Stimulated activated CD4-positive, alpha-beta T cell treated with anti-CD3 and anti-CD28 coated beads, Interleukin-1b, Interleukin-23, amount 100 ng/mL, for 48 hours (primary cell): ENCODE measurements at places on chromosomes 11 and 22.

GRCh38 chr22:26474682-26475081 is 8.9 kb downstream of the HPS4 start:
- DNase-seq: no peak

DNA sequence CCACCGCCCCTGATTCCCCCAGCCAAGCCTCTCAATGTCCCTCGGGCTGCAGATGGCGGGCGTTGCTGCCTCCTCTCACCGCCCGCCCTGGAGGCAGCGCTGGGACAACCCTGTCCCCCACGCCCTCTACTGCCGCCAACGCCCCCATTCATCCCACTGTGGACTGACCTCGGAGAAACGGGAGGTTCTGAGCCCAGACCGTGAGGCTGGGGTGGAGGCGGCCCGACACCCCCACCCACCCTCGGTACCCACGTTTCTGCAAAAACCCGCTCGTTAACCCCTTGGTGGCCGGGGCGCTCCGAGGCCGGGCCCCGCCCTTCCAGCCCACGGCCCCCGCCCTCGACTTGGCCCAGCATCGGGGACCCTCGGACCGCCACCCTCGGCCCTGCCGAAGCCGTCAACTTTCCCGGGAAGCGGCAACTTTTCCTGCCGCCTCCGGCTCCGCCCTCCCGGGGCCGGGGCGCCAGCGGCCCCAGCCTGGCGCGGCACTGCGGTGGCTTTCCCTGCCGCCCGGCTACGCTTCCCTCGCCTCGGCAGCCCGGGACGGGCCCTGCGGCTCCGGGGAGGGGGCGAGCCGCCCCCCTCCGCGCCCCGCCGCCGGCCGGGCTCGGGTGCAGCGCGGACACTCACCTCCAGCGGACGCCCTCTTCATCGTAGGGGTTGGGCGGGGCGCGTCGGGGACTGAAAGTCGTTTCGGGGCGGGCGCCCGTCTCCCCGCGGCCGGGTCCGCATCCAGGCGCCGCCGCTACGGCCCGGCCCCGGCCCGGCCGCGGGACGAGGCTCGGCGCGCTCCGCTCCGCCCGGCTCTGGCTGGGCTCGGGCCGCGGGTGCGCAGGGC is 458 bp downstream of the RTN4R start:
- no peak for DNase-seq

- DNase-seq: peak; percentile 80
Measured at GRCh38 chr22:19730655-19731360, 7.5 kb downstream of the GP1BB start.

GRCh38 chr11:62497132-62497801 is 49.3 kb downstream of the AHNAK start:
- DNase-seq: peak; percentile 5

DNA sequence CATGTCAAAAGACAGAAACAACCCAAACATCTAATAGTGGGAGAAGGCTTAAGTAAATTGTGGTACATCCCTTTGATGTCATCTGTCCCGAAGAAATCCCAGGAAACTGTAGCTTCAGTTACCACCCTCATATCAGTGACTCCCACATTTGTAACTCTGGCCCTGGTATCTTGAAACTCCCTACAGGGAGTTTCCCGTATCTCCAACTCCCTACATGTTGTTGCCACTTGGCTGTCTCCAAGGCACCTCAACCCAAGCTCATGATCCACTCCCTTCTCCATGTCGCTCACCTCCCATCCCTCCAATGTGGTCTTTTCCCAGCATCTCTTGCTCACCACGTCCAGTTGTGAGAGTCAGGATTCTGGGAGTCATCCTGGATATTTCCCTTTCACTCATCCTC is 68.1 kb downstream of the CACNG2 start:
- no peak for DNase-seq

DNA sequence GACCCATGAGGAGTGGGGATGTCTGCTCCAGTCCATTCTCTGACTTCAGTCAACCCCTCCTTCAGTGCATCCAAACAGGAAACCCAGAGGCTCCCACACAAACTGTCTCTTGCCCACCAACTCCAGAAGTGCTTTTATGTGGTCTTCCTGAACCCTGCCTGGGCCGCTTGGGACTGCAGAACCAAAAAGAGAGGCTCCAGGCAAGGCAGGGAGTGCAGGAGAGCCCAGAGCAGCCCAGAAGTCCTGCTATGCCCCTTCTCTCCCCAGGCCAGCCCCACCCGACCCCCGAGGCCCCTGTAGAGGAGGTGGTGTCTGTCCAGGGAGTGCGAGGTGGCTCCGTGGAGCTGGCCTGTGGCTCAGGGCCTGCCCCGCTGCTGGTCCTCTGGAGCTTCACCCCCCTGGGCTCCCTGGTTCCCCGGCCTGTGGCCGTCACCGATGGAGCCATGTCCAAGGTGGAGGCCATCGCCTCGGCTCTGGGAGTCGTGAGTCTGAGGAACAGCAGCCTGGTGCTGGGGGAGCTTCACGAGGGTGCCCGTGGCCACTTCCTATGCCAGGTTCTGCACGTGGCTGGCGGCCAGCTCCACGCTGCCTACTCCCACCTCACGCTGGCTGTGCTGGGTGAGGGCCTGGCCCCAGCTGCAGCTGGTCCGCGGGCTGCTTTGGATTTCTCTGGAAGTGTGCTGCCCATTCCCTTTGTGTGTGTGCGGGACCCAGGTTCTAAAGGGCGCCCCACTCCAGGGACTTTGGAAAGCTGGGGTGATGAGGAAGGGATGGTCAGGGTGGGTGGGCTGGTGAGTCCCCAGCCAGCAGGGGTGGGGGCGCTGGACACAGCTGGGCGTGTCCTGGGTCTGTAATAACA is 1.8 kb downstream of the VSIG10L2 start:
- DNase-seq: no peak

GRCh38 chr11:94866231-94866822 is 98.2 kb downstream of the AMOTL1 start:
- no peak for DNase-seq

DNA sequence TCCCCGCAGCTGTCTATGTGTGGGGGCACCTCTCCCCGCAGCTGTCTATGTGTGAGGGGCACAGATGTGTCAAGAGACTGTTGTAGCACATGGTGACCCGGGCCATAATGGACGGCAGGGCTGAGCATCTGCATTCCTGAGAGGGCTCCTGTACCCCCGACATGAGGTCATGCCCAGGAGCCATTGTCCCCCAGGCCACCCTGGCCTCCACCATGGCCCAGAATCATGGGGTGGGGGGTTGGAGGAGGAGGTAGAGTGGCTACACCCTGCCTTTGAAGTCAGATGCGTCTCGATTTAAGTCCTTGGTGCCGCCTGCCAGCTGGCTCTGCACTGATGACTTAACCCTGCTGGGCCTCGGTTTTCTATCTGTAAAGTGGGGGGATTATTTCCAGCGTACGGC is 49.1 kb downstream of the ARHGAP8 start:
- no peak for DNase-seq

DNA sequence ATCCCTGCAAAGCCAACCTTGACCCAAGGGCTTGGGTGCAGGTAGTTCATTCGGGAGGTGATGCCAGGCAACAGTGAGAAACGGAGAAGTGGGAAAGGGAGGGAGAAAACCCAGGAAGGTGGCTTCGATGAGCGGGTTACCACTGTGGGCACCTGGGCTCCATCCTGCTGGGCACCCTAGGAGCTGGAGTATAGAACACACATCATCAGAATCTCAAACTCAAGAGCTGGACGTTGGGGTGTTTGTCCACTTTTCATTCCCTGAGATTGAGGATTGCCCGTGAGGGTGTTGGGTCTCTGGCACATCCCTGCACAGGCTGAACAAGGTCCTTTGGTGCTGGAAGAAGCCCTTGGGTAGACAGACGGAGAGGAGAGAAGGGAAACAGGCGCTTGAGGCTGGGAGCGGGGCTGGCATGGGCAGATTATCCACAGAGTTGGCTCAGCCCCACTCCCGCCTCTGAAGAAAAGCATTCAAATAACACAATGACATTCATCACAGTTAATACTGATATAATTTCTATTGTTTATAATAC is 70.4 kb downstream of the LRRC32 start:
- DNase-seq: no peak

- DNase-seq: no peak
Measured at GRCh38 chr11:82765466-82766034, 31.9 kb upstream of the FAM181B start.

DNA sequence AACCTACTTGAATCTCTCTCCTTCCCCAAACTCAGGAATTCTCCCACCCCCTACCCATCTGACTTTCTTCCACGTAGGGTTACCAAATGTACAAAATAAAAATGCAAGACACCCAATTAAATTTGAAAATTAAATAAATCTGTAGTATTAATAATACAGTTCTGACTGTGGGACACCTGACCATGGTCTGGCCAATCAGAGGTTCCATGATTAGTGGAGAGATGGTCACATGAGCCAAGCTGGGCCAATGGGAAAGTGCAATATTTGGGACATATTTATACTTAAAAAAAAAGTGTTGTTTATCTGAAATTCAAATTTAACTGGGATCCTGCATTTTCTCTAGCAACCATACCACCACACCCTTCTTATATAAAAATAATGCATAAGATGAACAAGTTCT is 29.8 kb upstream of the ASPHD2 start:
- DNase-seq: no peak

DNA sequence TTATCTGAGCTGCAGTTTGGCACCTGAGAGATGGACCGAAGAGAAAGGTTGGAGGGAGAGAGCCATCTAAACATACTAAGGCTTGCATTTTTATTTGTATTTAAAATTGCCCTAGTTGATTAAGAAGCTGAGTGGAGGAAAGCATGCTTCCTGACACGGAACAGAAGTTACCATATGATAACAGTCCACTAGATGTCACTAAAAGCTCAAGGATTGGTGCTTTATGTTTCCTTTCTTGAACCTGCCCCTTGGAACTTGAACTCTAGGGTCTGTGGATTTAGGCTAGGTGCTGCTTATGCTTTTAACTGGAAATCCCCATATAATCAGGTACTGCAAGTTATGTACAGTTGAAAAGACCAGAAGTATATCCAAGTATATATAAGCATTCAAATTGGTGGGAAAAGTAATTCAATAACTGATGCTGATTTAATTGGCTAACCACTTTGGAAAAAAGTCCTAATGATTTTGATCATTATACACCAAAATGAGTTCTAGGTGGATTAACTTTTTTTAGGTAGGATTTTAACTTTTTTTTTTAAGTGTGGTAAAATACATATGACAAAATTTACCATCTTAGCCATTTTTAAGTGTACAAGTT is 9.5 kb downstream of the RBMXL2 start:
- no peak for DNase-seq

DNA sequence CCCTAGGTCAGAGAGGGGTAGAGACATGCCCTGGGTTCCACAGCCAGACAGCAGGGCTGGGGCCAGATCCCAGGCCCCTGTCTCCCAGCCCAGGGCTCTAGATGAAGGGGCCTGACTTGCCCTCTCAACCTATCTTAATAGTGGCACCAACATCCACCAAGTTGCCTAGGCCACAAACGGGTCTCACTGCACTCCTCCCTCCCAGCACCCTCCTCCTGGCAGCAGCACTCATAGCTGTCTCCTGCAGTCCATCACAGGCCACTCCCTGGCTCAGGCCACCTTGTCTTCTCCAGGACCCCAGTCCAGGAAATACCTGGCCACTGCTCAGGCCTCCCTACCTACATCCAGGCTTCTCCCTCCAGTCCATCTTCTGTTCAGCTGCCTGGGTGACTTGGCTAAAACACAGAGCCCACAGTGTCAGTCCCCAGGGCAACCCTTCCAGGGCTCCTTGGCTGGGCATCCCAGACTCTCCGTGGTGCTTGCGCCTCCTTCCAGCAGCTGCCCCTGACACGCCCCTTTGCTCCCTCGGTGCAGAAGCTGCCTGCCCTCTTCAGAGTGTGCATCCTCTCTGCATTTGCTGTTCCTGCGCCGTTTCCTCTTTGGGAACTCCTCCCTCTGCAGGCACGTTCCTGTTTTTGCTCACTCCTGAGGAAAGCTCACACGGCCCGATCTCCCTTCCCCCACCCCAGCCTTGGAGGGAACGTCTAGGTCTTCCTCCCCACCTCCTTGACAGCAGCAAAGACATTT is 40.5 kb downstream of the LRRC32 start:
- no peak for DNase-seq

DNA sequence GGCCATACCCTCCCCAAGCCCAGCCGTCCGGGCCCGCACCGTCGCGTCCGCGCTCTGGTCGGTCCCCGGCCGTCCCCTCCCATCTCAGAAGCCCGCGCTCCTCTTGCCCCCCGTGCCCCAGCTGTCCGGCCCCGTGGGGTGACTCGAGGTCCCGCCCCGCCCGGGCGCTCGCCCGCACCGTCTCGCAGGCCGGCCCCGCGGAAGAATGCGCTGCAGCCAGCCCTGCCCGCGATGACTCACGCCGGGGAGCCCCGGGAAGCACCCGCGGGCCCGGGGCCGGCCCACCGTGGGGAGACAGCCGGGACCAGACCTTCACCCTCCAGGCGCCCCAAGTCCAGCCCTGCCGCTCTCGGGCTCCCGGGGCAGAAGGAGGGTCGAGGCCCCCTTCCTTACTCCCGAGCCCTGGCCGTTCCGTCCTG is 320 bp upstream of the PHLDA2 start:
- peak; percentile 45 for DNase-seq

DNA sequence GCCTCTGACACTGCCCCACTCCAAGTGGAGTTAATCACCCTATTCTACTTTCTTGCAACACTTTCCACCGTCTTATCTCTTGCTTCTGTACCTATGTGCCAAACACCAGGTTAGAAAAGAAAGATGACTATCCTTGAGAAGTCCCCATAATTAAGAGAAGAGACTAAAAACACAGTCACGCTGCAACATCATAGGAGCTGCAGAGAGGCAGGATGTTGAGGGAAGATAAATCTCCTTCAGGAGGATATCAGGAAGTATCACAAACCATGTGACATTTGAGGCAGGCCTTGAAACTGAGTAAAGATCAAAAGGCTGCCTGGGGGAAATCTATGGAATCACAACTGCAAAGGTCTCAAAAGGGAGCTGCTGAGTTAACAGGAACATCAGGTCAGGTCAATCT is 24.8 kb downstream of the GAB2 start:
- DNase-seq: no peak

DNA sequence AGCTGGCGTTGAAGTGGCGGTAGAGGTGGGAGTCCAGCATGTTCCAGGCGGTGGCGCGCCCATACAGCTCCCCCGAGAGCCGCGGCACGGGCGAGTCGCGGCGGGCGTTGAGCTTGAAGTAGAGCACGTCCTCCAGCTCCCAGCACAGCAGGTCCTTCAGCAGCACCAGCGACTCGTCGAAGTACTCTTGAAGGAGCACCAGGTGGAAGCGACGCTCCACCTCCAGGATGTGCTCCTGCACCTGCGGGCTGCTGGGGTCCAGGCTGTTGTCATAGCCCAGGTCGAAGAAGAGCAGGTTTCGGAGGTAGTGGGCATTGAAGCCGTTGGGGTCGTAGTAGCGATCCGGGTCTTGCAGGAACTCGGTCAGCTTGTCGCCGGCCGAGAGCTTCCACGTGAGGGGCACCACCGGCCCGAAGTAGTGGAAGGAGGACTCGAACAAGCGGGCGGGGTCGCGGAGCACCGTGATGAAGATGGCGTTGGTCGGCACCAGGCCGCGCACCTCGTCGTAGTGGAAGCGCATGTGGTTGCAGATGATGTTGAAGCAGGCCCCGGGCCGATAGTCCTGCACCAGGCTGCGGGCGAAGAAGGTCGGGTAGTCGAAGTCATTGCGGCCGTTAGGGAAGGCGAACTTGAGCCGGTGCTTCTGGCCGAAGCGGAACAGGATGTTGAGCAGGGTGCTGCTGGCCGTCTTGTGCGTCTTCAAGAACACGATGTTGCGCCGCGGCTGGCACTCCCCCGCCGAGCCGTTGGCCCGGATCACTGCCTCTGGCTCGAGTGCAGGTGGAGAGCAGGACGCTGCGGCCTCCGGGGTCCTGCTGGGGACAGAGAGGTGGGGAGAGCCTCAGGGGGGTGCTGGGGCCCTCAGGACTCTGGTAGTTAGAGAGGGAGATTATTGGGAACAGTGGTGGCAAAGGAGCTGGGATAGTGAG is 9.0 kb upstream of the SEC14L6 start:
- no peak for DNase-seq
